ENCODE measurements at places on chromosomes 5 and 9.

DNA sequence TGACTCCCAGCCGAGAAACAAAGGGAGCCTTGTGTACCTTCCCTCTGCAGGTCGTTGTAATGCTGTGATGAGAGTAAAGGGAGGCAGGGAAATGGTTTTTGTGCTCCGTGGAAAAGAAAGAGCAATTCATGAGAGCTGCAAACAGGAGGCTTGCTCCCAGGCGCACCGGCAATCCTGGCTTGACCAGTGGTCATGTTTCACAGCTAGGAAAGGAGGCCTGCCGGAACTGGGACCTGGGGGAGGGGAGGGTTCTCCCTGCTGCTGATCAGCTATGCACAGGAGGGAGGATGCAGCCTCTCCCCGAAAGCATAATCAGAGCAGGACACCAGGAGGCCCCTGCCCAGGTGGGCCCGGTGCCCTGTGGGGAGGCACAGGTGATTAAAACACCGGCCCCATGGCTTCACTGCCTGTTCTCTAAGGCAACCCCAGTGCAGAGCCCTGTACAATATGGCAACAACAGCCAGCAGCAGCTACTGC is 131.3 kb downstream of the ZDHHC21 start:
- no peak for DNase-seq

DNA sequence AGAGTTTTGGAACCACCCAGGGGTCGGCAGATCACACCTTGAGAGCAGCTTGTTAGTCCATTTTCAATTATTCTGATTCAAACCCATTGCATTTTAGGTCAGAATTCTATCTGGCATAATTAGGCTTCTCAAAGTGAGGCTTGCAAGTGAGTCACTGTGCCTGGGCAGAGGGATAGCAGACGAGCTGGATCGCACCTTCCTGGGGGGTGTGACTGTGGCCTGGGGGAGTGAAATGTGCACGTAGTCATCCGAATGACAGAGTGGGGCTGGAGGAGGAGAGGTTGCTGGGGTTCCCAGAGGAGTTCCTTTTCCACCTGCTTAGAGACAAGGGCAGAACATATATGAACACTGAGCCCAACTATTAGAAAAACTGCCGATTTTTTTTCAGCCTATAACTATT is 31.7 kb downstream of the SPACA9 start:
- DNase-seq = no peak

- DNase-seq = no peak
Observed at GRCh38 chr9:76162751-76163500, 231.3 kb downstream of the RFK start.

DNA sequence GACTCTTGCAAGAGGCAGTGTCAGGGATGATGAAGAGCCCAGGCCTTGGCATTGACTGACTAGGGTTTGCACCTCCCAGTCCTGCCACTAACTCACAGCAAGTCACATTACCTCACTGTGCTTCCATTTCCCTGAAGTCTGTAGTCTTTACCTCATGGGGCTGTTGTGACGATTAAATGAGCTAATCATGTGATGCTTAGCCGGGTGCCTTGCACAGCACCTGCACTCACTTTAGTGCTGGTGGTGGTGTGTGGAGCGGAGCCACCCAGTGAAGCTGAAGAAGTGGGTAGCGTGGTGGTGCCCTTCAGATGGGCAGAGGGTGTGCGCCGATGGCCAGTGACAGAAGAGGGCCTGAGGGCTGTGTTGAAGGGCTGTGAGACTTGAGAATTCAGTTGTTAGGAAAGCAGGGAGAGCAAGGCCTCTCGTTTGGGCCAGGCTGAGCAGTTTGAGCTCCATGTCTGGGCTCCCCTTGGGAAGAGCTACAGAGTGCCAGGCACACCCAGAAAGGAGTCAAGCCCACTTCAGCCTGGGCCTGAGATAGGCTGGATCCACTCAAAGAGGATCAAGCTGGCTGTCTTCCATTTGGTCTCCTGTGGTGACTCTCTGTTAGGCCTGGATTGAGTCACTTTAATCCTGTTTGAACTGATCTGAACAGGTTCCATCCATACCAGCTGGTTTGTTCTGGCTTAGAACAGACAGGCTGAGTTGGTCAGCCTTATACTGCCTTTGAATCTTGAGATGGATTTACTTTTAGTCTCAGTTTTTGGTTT is 42.5 kb downstream of the RALGPS1 start:
- DNase-seq = no peak

DNA sequence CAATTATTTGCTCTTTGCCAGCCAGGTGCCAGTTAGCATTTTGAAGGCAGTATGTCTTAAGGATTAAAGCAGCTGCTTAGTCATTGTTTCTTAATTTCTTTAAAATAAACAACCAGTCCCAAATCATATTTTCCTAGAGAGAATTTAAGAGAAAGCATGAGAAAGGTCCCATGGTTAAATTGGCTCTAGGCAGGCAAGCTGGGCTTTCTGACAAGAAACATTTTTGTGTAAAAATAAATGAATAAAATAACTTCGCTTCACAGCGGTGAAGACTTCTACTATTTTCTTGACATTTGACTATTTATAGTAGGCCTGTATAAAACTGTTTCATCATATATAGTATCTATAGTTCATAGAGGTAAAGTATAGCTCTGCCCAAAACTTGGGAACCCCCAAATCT is 617.7 kb upstream of the C9orf72 start:
- no peak for DNase-seq

DNA sequence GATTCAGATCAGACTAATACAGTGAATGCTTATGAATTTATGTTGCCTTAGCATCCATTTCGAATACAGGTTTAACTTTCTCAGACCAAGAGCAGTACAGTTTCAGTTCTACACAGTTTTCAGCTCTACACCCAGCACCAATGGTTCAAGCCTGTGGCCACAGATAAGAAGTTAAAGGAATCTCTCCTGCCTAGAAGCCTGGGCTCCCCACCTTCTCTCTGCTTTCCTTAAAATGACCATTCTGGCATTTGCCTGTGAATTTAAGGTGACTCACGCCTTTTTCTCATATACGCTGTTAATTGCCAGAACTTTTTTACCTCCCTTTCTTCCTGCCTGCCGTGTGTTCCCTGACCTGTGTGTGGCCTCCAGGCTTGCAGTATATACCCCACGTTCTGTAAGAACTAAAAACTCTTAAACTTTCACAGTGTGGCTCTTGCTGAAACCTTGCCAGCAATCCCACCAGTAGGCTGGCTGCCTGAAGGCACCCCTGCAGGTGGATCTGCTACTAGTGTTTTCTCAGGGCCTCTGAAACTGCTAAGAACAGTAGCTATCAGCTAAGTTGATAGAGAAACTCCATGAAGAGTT is 692.8 kb upstream of the CDH18 start:
- DNase-seq = no peak

DNA sequence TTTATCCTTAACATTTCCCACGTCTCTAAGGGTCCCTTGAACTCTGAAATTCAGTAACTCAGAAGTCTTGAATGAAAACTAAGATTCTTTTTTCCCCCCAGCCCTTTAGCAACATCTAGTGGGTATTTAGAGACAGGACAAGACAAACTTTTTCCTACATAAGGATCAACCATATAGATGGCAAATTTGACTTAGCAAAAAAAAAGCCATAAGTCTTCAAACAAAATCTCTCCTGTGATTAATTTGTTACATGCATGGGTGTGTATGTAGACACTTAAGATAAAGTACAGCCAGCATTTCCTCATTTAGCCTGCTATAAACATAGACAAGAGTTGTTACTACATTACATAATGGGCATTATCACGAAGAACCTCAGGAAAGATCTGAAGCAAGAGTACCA is 29.1 kb upstream of the ANKRD31 start:
- no peak for DNase-seq

DNA sequence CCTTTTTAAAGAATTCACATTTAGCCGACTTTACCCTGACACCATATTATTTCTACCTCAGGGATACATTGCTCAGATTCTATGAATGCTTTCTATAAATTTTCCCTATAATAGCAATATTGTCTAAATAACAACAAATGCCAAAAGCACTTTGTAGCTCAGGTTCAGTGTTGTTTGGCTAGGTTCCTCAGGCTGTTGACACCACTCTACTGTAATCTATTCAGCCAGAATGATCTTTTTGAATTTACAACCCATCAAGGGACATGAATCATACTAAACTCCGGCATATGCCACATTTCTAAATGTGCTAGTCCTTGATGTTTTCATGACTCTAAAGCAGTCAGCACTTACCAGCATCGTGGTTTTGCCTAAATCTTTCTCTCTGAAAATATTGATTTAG is 641.5 kb upstream of the CDH10 start:
- DNase-seq = no peak

GRCh38 chr9:98538203-98538602 is 170.5 kb downstream of the GABBR2 start:
- DNase-seq = no peak

- DNase-seq = no peak
Observed at GRCh38 chr9:22405869-22406659, 40.6 kb upstream of the DMRTA1 start.

GRCh38 chr9:110249603-110250002 is 6.7 kb downstream of the TXN start:
- DNase-seq = no peak

- no peak for DNase-seq
Observed at GRCh38 chr9:74946686-74947085, 6.0 kb downstream of the C9orf40 start.

DNA sequence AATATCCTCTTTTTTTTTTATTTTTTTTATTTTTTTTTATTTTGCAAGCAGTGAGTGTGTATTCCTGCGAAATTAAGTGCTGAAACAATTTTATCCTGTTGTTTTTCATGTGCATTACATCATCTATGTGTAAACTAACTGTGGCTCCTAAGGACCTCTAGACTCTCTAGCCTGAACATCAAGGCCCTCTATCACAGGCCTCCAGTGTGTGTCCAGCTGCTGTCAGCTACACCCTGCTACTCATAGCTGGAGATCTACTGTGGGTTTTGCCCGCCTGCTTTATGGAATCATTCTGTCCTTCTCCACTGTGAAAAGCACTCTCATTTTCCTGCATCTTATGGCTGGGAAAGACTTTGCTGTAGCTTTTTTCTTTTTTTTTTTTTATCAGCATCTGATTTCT is 157.8 kb downstream of the KCTD16 start:
- no peak for DNase-seq

Measured in stimulated activated CD4-positive, alpha-beta T cell treated with anti-CD3 and anti-CD28 coated beads, Interleukin-1b, Interleukin-23, amount 100 ng/mL, for 4 hours (primary cell).